Smooth muscle cell of the pulmonary artery (primary cell): ENCODE measurements at places on chromosomes 11 and 22. TPM values are rescaled to one million over a fixed set of nuclear protein-coding genes. Genes with fewer than 3 reads are reported as not detected.

The TNKS1BP1 gene
- total RNA-seq: 89.9 and 90.3 TPM in 2 replicates

The MMP27 gene
- not detected in 2 replicates for total RNA-seq

The ANO5 gene
- 1.6 and 2.1 TPM in 2 replicates for total RNA-seq

The SIK2 gene
- 13.1 and 16.0 TPM in 2 replicates for total RNA-seq

The PRG3 gene
- total RNA-seq: not detected in 2 replicates

The TMPRSS5 gene
- total RNA-seq: 0.07 TPM in 2 replicates

The GPR137 gene
- 14.8 and 15.1 TPM in 2 replicates for total RNA-seq

The OR4D5 gene
- total RNA-seq: not detected in 2 replicates

The GAB4 gene
- total RNA-seq: not detected in 2 replicates

The SLC5A1 gene
- total RNA-seq: not detected in 2 replicates

The OR52H1 gene
- 0.91 and 0.99 TPM in 2 replicates for total RNA-seq

The SULT4A1 gene
- total RNA-seq: 0.20 and 0.26 TPM in 2 replicates

The IL10RA gene
- not detected in 2 replicates for total RNA-seq

The SCGB2A2 gene
- total RNA-seq: not detected in 2 replicates

The OR8K3 gene
- not detected in 2 replicates for total RNA-seq

The DDTL gene
- total RNA-seq: 0.76 and 0.85 TPM in 2 replicates

The TMEM184B gene
- 73.3 and 92.3 TPM in 2 replicates for total RNA-seq

The JAM3 gene
- total RNA-seq: 95.7 and 117 TPM in 2 replicates

The TEX12 gene
- 0.20 TPM in 1 of 2 replicates, not detected in the other for total RNA-seq

The C11orf87 gene
- total RNA-seq: 0.20 and 1.9 TPM in 2 replicates

The CAPRIN1 gene
- total RNA-seq: 281 and 335 TPM in 2 replicates

The BTG4 gene
- not detected in 2 replicates for total RNA-seq

The CCDC73 gene
- not detected in 2 replicates for total RNA-seq

The RABL2B gene
- 11.3 and 18.2 TPM in 2 replicates for total RNA-seq

The PGR gene
- 0.03 and 1.5 TPM in 2 replicates for total RNA-seq

The KCNJ1 gene
- total RNA-seq: not detected in 2 replicates

The KCNJ11 gene
- 0.07 TPM in 1 of 2 replicates, not detected in the other for total RNA-seq

The SUSD2 gene
- total RNA-seq: 46.2 and 79.1 TPM in 2 replicates

The MS4A13 gene
- not detected in 2 replicates for total RNA-seq

The XBP1 gene
- total RNA-seq: 159 and 211 TPM in 2 replicates

The OR10AG1 gene
- total RNA-seq: not detected in 2 replicates

The EMID1 gene
- total RNA-seq: not detected in 2 replicates

The PARVG gene
- total RNA-seq: 0.13 TPM in 1 of 2 replicates, not detected in the other

The MPEG1 gene
- total RNA-seq: not detected in 2 replicates

The FEN1 gene
- 9.7 and 10.0 TPM in 2 replicates for total RNA-seq
